Esophagus (tissue), 2 donors: ENCODE measurements at places on chromosomes 5 and 9. TPM values are rescaled to one million over a fixed set of nuclear protein-coding genes. Genes with fewer than 3 reads are reported as not detected.

NME5 gene
- 0.39 TPM for polyA plus RNA-seq

TRIM23 gene
- 2.7 TPM for polyA plus RNA-seq

RXRA gene
- 63.4 TPM for polyA plus RNA-seq

GBGT1 gene
- polyA plus RNA-seq: 3.7 TPM

PCDHGB3 gene
- 0.37 TPM for polyA plus RNA-seq

LYSMD3 gene
- polyA plus RNA-seq: 4.0 TPM

PAEP gene
- polyA plus RNA-seq: not detected

FBN2 gene
- 0.14 TPM for polyA plus RNA-seq

DNAJC21 gene
- 24.5 TPM for polyA plus RNA-seq

SLC36A3 gene
- polyA plus RNA-seq: not detected

ALDOB gene
- polyA plus RNA-seq: 0.12 TPM

ZNF782 gene
- polyA plus RNA-seq: 1.1 TPM

ENHO gene
- polyA plus RNA-seq: 0.39 TPM

PCDHGA7 gene
- polyA plus RNA-seq: 0.53 TPM

PCDHGB6 gene
- 0.92 TPM for polyA plus RNA-seq

SPATA9 gene
- polyA plus RNA-seq: 0.06 TPM

SLC27A6 gene
- 0.98 TPM for polyA plus RNA-seq

SPINK7 gene
- polyA plus RNA-seq: 394 TPM

OGN gene
- polyA plus RNA-seq: 0.51 TPM

PCDHGC4 gene
- polyA plus RNA-seq: 0.05 TPM

HSPA5 gene
- 63.8 TPM for polyA plus RNA-seq

TXNDC8 gene
- polyA plus RNA-seq: not detected

WDR38 gene
- not detected for polyA plus RNA-seq

FAM120A gene
- polyA plus RNA-seq: 31.3 TPM

CDX1 gene
- not detected for polyA plus RNA-seq

DOLPP1 gene
- 11.4 TPM for polyA plus RNA-seq

BTNL9 gene
- 4.8 TPM for polyA plus RNA-seq

CNTNAP3B gene
- 8.8 TPM for polyA plus RNA-seq

HMMR gene
- polyA plus RNA-seq: 2.1 TPM

MPDZ gene
- 3.2 TPM for polyA plus RNA-seq

GARIN3 gene
- polyA plus RNA-seq: not detected

PCDHGB4 gene
- polyA plus RNA-seq: 0.36 TPM

TMC1 gene
- polyA plus RNA-seq: 10.3 TPM

WDR41 gene
- polyA plus RNA-seq: 20.0 TPM

SMIM33 gene
- polyA plus RNA-seq: not detected

PPP1R26 gene
- polyA plus RNA-seq: 4.7 TPM

FOXD4L5 gene
- polyA plus RNA-seq: not detected

AGXT2 gene
- polyA plus RNA-seq: not detected

FOXD4L4 gene
- polyA plus RNA-seq: 0.02 TPM

IFNK gene
- polyA plus RNA-seq: not detected

C9 gene
- not detected for polyA plus RNA-seq

CCDC152 gene
- polyA plus RNA-seq: 0.16 TPM

LPCAT1 gene
- 5.0 TPM for polyA plus RNA-seq

SPINK6 gene
- 0.06 TPM for polyA plus RNA-seq

CDC20B gene
- not detected for polyA plus RNA-seq

GCNT4 gene
- 0.53 TPM for polyA plus RNA-seq

RGS3 gene
- 9.1 TPM for polyA plus RNA-seq

PCDHB2 gene
- polyA plus RNA-seq: 0.33 TPM

GGTA1 gene
- 24.2 TPM for polyA plus RNA-seq

PLAC8L1 gene
- not detected for polyA plus RNA-seq

CNTFR gene
- polyA plus RNA-seq: 0.54 TPM

SAPCD2 gene
- polyA plus RNA-seq: 7.5 TPM

HTR1A gene
- polyA plus RNA-seq: not detected

SHISAL2B gene
- not detected for polyA plus RNA-seq

KIAA1958 gene
- polyA plus RNA-seq: 0.81 TPM

CDH9 gene
- polyA plus RNA-seq: not detected

IL33 gene
- 12.5 TPM for polyA plus RNA-seq

NR5A1 gene
- 0.02 TPM for polyA plus RNA-seq

CSF1R gene
- polyA plus RNA-seq: 2.0 TPM

PTGDS gene
- 18.4 TPM for polyA plus RNA-seq
